ENCODE measurements at places on chromosomes 4 and X. TPM values are rescaled to one million over a fixed set of nuclear protein-coding genes. Genes with fewer than 3 reads are reported as not detected.
A peak's percentile ranks its signal among the peaks of the same experiment; 100 is the strongest.

GRCh38 chr4:114334884-114335330 lies 263.7 kb upstream of the UGT8 start:
- H3K4me1 ChIP-seq: no peaks in the 10 kb centered on the region
- peaks cover 9% of the 10 kb centered on the region for H3K27me3 ChIP-seq
- no peak overlapping the region for H3K4me3 ChIP-seq
- no peak for DNase-seq
- no peak overlapping the region for H3K27ac ChIP-seq
- no peaks in the 10 kb centered on the region for H3K36me3 ChIP-seq

TREX2 gene
- 1.2 TPM for polyA plus RNA-seq

- peaks cover 1% of the 10 kb centered on the region for H3K27me3 ChIP-seq
- H3K36me3 ChIP-seq: no peaks in the 10 kb centered on the region
- H3K27ac ChIP-seq: no peak overlapping the region
- DNase-seq: no peak
- H3K4me3 ChIP-seq: no peak overlapping the region
Measured at GRCh38 chr4:176444741-176445140, 125.0 kb downstream of the SPCS3 start.

- H3K27ac ChIP-seq: peak overlapping the region; percentile 59
- H3K27me3 ChIP-seq: no peaks in the 10 kb centered on the region
- peak overlapping the region; percentile 36 for H3K4me3 ChIP-seq
- peaks cover 13% of the 10 kb centered on the region for H3K4me1 ChIP-seq
- H3K36me3 ChIP-seq: peaks cover 11% of the 10 kb centered on the region
- no peak for DNase-seq
Measured at GRCh38 chr4:56289934-56290333, 97.4 kb downstream of the AASDH start.

CPLX1 gene
- polyA plus RNA-seq: not detected

RPGR gene
- 5.9 TPM for polyA plus RNA-seq

DNA sequence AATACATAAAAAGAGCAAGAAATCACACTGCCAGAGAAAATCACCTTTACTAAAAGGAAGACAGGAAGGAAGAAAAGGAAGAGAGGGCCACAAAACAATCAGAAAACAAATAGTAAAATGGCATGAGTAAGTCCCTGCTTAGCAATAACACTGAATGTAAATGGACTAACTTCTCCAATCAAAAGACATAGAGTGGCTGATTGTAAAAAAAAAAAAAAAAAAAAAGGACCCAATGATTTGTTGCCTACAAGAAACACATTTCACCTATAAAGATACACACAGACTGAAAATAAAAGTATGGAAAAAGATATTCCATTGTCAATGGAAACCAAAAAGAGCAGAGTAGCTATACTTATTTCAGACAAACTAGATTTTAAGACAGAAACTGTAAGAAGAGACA lies 12.6 kb downstream of the CENPU start:
- H3K4me1 ChIP-seq: peaks cover 9% of the 10 kb centered on the region
- H3K36me3 ChIP-seq: peaks cover 26% of the 10 kb centered on the region
- H3K4me3 ChIP-seq: no peak overlapping the region
- no peak overlapping the region for H3K27ac ChIP-seq

CPEB2 gene
- polyA plus RNA-seq: 1.7 TPM

FAM149A gene
- polyA plus RNA-seq: not detected

DNA sequence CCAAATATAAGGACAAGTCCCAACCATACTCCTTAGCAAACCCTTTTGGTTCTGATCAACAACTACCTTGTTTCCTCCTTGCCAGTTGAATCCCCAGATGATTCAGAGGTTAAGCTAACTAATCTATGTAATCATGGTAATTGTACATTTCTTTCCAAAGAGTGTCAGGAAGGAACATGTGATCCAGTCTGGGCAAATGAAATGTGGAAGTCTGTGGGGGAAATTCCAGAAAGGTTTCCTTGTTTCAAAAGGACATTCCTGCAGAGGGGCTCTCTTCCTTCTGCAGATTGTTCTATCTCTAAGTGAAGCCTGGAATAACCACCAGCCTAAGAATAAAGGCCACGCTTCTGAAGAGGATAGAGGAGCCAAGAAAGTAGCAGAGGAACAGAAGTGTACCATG lies 7.0 kb downstream of the PRSS12 start:
- no peak overlapping the region for H3K27ac ChIP-seq
- H3K4me1 ChIP-seq: no peaks in the 10 kb centered on the region
- H3K36me3 ChIP-seq: no peaks in the 10 kb centered on the region
- H3K27me3 ChIP-seq: peaks cover 34% of the 10 kb centered on the region
- H3K4me3 ChIP-seq: no peak overlapping the region

- no peak within 1 kb of the TSS for H3K4me3 ChIP-seq
- H3K36me3 ChIP-seq: no peaks in the 10 kb centered on the region
- no peak for DNase-seq
Measured at GRCh38 chrX:26138274-26138673, at the start of gene MAGEB18. TSS of gene MAGEB18 (plus strand) at chrX:26138343. CDS start at chrX:26138986, 643 bp downstream.

DNA sequence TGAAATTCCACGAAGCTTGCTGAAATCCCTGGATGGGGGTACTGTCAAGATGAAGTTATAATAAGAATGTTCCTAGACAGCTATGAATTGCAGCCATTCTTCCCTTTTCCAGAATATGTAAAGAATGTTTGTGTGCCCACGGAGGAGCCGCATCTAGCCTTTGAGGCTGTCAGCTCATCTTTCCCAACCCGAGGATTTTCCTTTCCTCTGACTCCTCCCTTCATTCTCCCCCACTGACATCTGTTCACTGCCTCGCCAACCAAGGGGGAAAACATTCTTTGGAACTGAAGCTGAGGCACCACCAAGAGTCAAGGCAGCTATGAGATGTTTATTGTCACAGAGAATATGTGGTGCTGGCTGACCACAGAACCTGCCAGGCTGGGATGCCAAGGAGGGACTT lies 8.8 kb downstream of the NHSL2 start:
- no peak overlapping the region for H3K27ac ChIP-seq
- peaks cover 7% of the 10 kb centered on the region for H3K27me3 ChIP-seq
- no peak for DNase-seq
- no peak overlapping the region for H3K4me3 ChIP-seq

- DNase-seq: no peak
- no peaks in the 10 kb centered on the region for H3K27me3 ChIP-seq
- peaks cover 10% of the 10 kb centered on the region for H3K36me3 ChIP-seq
- no peaks in the 10 kb centered on the region for H3K4me1 ChIP-seq
Measured at GRCh38 chrX:72366178-72366577, 60.5 kb upstream of the CITED1 start.

DNA sequence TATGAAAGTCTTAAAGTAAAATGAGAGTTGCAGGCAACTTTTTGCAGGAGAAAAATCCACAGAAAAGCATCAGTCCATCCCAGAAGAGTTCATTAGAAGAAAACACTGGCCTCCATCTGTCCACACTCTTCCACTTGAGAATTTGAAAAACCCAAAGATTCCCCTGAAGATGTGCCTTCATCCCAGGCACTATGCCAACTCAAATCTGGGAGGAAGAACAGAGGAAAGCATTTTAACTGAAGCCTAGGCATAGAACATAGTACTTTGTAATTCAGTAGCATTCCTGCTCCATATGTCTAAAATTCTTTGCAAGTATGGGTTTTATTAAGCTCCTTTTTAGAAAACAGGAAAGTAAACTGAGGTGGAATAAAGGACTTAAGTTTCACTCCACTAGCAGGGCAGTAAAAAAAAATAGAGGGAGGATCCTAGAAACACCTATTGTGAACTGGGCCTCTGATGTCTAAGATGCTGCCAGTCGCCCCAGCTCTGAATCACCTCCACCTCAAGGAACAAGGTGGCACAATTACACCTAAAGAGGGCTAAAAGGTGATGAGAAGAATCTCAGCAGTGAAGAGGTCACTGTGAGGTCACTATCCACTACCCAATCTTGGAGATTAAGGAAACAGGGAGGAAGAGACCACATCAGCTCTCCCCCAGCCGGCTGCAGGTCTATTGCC lies 141.9 kb upstream of the FAM241A start:
- no peak for DNase-seq
- no peak overlapping the region for H3K27ac ChIP-seq
- H3K36me3 ChIP-seq: no peaks in the 10 kb centered on the region
- no peaks in the 10 kb centered on the region for H3K4me1 ChIP-seq

- H3K36me3 ChIP-seq: no peaks in the 10 kb centered on the region
- DNase-seq: no peak
- H3K4me3 ChIP-seq: no peak overlapping the region
- H3K4me1 ChIP-seq: no peaks in the 10 kb centered on the region
Measured at GRCh38 chr4:105630670-105631655, 77.5 kb downstream of the INTS12 start.

PCDH11X gene
- polyA plus RNA-seq: not detected

ZNF330 gene
- 18.8 TPM for polyA plus RNA-seq

DNA sequence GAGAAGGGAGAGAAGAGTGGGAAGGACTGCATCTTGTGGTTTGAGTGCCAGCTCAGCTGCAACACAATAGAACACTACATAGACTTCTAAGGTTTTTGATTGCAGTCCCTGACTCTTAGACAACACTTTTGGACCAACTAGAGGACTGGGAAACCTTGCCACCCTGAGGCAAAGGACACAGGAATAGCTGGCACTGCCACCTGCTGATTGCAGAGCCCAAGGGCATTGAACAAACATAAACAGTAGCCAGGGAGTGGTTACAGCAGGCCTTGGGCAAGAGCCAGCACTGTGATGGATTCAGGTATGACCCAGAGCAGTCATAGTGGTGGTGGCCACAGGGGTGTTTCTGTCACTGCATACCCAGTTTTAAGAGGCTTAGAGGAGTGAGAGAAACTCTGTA lies 72.5 kb upstream of the CXorf51A start:
- no peaks in the 10 kb centered on the region for H3K36me3 ChIP-seq
- no peak overlapping the region for H3K4me3 ChIP-seq
- no peak for DNase-seq
- H3K27ac ChIP-seq: no peak overlapping the region

GRCh38 chrX:137195991-137196390 lies 162.2 kb upstream of the GPR101 start:
- no peaks in the 10 kb centered on the region for H3K27me3 ChIP-seq
- H3K4me1 ChIP-seq: peaks cover 13% of the 10 kb centered on the region
- no peak overlapping the region for H3K4me3 ChIP-seq
- no peak overlapping the region for H3K27ac ChIP-seq
- H3K36me3 ChIP-seq: no peaks in the 10 kb centered on the region

DNA sequence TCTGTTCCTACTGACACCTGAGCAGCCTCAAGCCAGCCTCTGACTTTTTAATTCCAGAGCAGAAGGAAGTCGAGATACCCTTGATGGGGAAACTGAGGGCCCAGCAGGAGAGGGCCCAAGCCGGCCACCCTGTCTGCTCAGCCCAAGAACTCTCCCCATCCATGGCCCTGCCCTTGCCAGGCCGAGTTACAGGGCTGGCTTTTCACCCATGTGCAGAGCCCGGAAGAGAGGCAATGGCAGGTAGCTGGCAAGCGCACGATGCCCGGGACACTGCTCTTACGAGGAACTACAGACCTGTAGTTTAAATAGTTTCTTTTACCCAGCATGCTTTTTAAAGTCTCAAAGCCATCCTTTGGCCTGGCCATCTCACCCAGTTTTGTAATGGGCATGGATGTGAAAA lies 79.9 kb downstream of the MTMR1 start:
- H3K27ac ChIP-seq: no peak overlapping the region
- no peak overlapping the region for H3K4me3 ChIP-seq

MAPK10 gene
- not detected for polyA plus RNA-seq

- DNase-seq: no peak
- H3K27me3 ChIP-seq: no peaks in the 10 kb centered on the region
- peaks cover 4% of the 10 kb centered on the region for H3K4me1 ChIP-seq
- H3K4me3 ChIP-seq: no peak overlapping the region
- H3K36me3 ChIP-seq: no peaks in the 10 kb centered on the region
- H3K27ac ChIP-seq: no peak overlapping the region
Measured at GRCh38 chr4:80322716-80323115, 12.8 kb upstream of the CFAP299 start.

- no peaks in the 10 kb centered on the region for H3K4me1 ChIP-seq
- H3K27me3 ChIP-seq: no peaks in the 10 kb centered on the region
- DNase-seq: no peak
- H3K36me3 ChIP-seq: peaks cover 2% of the 10 kb centered on the region
- no peak overlapping the region for H3K27ac ChIP-seq
Measured at GRCh38 chr4:168945291-168945690, 64.8 kb downstream of the CBR4 start.

FAM47A gene
- polyA plus RNA-seq: not detected

- no peak for DNase-seq
- H3K36me3 ChIP-seq: no peaks in the 10 kb centered on the region
- H3K4me3 ChIP-seq: no peak overlapping the region
- peaks cover 3% of the 10 kb centered on the region for H3K4me1 ChIP-seq
- H3K27me3 ChIP-seq: peaks cover 9% of the 10 kb centered on the region
Measured at GRCh38 chr4:185115827-185116232, 27.2 kb upstream of the SLC25A4 start.

DNA sequence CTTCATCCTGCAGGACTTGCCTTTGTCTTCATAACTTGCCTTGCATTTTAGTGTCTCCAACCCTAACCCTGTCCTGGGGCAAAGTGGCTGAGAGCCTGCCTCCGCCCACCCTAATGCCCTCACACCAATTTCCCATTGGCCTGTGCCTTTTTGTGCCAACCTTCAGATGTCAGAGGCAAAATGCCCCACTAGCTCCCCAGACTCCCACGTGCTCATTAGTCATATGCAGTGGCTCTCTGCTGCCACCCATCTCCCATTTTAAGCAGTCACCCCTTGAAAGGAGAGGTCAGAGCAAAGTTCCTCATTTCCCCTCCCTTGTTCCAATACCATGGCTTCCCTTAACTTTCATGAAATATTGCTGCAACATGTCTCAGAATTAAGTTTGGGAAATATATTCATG lies 74.8 kb upstream of the PASD1 start:
- peak; percentile 4 for DNase-seq
- no peaks in the 10 kb centered on the region for H3K27me3 ChIP-seq
- no peak overlapping the region for H3K27ac ChIP-seq
- peaks cover 2% of the 10 kb centered on the region for H3K4me1 ChIP-seq

SULT1B1 gene
- 13.3 TPM for polyA plus RNA-seq

Measured in naive thymus-derived CD8-positive, alpha-beta T cell (primary cell).